ENCODE measurements at places on chromosomes 6 and 20.

DNA sequence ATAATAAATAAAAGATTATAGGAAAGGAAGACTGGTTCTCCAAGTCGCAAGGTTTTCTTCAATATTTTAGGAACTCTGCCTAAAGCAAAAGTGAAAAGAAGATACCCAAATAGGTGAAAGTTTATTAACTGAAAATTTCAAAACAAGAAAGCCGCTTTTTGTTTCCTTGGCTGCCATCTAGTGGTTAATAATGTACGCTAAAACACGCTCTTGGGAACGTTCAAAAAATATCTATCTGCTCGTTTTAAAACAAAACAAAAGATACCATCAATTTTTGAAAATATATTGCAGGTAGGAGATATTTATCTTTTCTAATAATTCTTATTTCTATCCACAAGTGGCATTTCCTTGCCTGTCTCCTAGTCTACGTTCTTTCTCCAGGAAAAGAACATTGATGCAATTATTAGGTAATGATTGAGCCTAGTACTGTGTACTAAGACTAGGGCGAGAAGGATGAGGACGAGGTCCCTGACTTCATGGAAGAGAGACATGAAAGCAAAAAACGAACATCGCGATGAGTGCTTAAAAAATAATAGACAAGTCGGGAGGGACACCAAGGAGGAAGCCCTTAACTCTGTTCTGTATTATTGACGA lies 97.2 kb downstream of the SPTLC3 start:
- peak; percentile 10 for DNase-seq

- no peak for DNase-seq
Measured at GRCh38 chr6:117169781-117170281, 95.5 kb upstream of the VGLL2 start.

- no peak for DNase-seq
Measured at GRCh38 chr6:109854541-109855308, 123.4 kb upstream of the GPR6 start.

DNA sequence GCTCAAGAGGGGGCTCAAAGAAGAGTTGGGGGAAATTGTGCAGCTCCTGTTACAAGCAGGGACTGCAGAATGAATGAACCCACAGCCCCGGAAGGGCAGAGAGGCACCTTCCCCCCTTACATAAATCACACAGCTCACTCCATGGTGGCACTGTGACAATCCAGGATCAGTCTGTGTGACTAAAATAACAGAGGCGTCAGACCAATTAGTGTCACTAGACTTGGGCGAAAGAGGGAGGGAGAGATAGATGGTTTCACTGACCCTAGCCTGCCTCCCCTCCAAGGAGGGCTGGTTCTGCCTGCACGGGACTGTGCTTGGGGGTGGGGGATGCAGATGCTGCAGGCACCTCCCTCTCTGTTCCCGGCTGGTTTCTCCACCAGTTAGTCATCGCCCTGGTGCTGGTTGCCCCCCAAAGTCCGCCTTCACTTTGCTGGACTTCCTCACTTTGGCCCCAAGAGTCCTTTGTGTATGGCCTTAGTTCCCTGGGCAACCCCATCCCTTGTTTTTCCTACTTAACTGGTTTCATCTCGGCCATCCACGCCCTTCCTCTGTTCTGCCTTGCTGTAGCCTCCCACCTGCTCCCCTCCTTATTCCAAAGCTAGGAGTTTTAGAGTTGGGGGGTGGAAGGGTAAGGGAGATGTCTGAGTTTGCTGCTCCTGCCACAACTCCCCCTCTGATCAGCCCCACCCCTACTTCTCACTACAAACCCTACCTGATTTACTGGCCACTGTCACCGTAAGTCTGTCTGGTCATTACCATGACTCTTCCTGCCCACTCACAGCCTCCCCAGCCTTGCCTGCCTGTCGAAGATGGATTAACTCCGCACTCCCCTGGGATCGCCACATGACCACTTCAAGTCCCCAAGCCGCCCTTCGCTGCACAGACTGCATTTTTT lies 17.7 kb downstream of the CCDC167 start:
- no peak for DNase-seq

DNA sequence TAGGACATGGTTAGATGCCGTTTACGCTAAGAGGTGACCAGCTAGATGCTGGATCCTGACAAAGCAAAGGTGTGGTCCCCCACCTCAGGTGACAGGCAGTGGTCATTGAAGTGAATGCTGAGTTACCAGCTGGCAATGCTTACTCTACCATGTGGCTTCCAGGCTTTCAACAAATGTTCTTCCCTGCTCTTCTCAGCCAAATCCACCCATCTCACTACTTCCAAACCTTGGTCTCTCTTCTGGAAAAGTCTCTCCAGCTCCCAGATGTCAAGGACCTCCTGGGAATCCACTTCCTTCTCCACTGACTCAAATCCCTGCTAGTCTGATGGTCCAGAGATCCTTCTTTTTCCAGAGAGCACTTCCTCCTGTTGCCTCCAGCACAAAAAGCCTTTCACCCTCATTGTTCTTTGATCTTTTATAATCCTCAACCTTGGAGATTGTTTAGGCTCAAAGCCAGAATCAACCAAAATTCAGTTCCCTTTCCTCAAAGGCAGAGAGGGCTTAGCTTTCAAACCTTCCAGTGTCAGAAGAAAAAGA lies 228.0 kb downstream of the ZNF217 start:
- DNase-seq = no peak

- DNase-seq = no peak
Measured at GRCh38 chr20:32507998-32508774, 76.9 kb downstream of the NOL4L start.

- peak; percentile 3 for DNase-seq
Measured at GRCh38 chr20:46204594-46205186, 86.6 kb downstream of the CD40 start.

- DNase-seq = no peak
Measured at GRCh38 chr6:144922120-144922722, 637.1 kb downstream of the UTRN start.

GRCh38 chr6:150320442-150320841 lies 48.4 kb upstream of the IYD start:
- no peak for DNase-seq
